ENCODE measurements at places on chromosomes 3 and 15. TPM values are rescaled to one million over a fixed set of nuclear protein-coding genes. Genes with fewer than 3 reads are reported as not detected.

The TPRG1 gene
- 0.73 TPM for polyA plus RNA-seq

The WDR93 gene
- 0.09 TPM for polyA plus RNA-seq

DNA sequence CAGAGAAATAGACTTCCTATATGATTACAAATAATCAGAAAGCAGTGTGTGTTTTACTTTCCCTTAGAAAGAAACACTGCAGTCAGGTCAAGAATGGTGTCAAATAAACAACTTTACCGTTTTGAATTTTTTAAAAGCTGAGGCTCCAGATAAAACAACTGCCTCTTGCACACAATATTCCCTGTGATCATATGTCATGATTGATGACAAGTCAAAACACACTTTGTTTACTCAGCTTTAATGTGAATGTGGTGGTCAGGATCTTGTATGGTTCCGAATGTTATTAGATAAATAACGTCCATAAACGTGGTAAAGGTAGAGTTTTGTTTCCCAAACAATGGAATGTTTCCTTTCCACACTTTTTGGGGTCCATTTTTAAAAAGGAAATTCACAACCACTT, 428.4 kb upstream of the MDFIC2 start:
- no peak overlapping the region for H3K4me3 ChIP-seq
- no peak overlapping the region for H3K27ac ChIP-seq
- no peak for DNase-seq
- H3K4me1 ChIP-seq = no peaks in the 10 kb centered on the region
- no peaks in the 10 kb centered on the region for H3K36me3 ChIP-seq

DNA sequence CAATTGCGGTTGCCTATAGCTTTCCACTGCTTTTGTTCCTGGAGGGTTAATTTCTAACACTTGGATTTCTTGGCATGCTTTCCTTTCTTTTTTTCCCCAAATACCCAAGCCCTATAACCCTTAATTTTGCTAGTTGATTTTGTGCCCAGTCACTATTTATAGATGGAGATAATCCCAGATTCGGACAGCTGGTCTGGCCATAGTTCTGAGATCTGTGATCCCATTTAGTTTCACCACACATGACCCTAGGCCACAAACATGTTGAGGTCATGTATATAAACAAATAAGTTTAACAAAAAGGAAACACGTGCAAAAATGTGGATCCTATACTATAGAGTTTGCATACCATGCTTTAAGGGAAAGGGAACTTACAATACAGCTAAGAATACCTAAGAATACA, 111.4 kb downstream of the ZMAT3 start:
- H3K27me3 ChIP-seq = no peaks in the 10 kb centered on the region
- no peaks in the 10 kb centered on the region for H3K4me1 ChIP-seq
- no peaks in the 10 kb centered on the region for H3K36me3 ChIP-seq

GRCh38 chr3:118811236-118811732, 223.4 kb downstream of the IGSF11 start:
- no peaks in the 10 kb centered on the region for H3K36me3 ChIP-seq
- H3K4me1 ChIP-seq = no peaks in the 10 kb centered on the region
- no peak for DNase-seq
- no peaks in the 10 kb centered on the region for H3K27me3 ChIP-seq
- H3K4me3 ChIP-seq = no peak overlapping the region

- H3K27ac ChIP-seq = no peak overlapping the region
- H3K4me1 ChIP-seq = no peaks in the 10 kb centered on the region
- no peak for DNase-seq
- H3K36me3 ChIP-seq = no peaks in the 10 kb centered on the region
Measured at GRCh38 chr3:119834754-119835370, 53.0 kb downstream of the NR1I2 start.

- no peak overlapping the region for H3K4me3 ChIP-seq
- no peaks in the 10 kb centered on the region for H3K27me3 ChIP-seq
- DNase-seq = no peak
- H3K4me1 ChIP-seq = no peaks in the 10 kb centered on the region
- no peak overlapping the region for H3K27ac ChIP-seq
Measured at GRCh38 chr3:77500721-77501120, 460.8 kb downstream of the ROBO2 start.

GRCh38 chr3:134445636-134446035, 40.1 kb downstream of the ANAPC13 start:
- no peaks in the 10 kb centered on the region for H3K36me3 ChIP-seq
- DNase-seq = peak; percentile 75
- no peak overlapping the region for H3K4me3 ChIP-seq

DNA sequence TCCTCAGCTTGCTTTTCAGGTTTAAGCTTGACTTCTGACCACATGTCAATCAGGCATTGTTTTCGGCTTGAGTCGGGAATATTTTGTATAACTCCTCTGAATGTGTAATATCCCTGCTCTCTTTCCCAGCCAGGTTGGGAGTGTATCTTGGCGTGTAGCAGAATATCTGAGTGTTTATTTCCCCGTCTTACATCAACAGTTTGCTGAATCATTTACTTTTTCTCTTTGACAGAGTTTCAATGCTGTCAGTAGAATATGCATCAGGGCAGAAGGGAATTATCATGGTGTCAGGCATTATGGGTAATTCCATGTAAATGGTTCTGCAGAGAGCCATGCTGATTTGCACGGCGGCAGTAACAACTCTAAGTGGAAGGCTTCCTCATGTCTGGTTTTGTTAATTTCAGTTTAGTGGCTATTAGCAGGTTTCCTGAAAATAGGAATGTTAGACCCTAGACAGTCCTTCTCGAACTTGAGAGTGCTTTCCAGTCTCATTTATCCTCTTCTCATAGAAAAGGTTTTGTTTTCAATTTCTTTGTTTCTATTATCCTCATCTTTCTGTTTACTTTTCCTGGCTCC, 566.3 kb downstream of the AGBL1 start:
- H3K27me3 ChIP-seq = no peaks in the 10 kb centered on the region
- no peak for DNase-seq
- no peak overlapping the region for H3K27ac ChIP-seq
- H3K4me3 ChIP-seq = no peak overlapping the region
- H3K36me3 ChIP-seq = no peaks in the 10 kb centered on the region

- H3K4me1 ChIP-seq = peaks cover 76% of the 10 kb centered on the region
- peak overlapping the region; percentile 81 for H3K27ac ChIP-seq
- DNase-seq = no peak
- no peaks in the 10 kb centered on the region for H3K36me3 ChIP-seq
- no peaks in the 10 kb centered on the region for H3K27me3 ChIP-seq
Measured at GRCh38 chr3:138389144-138389601, 40.8 kb downstream of the MRAS start.

DNA sequence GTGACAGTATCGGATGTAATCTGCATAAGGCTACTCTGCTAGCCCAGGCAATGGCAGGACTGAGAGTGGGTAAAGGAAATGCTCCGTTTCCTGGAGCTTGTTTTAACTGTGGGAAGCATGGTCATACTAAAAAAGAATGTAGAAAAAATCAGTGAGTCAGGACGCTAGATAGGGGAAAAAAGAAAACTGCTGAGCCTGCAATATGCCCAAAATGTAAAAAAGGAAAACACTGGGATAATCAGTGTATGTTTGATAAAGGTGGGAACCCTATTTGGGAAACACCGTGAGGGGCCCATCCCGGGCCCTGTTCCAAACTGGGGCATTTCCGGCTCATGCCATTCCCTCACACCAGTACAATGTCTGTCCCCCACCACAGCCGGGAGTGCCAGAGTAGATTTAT, 775.8 kb downstream of the ZPLD1 start:
- no peak for DNase-seq
- no peak overlapping the region for H3K4me3 ChIP-seq
- H3K27me3 ChIP-seq = no peaks in the 10 kb centered on the region
- H3K36me3 ChIP-seq = no peaks in the 10 kb centered on the region

DNA sequence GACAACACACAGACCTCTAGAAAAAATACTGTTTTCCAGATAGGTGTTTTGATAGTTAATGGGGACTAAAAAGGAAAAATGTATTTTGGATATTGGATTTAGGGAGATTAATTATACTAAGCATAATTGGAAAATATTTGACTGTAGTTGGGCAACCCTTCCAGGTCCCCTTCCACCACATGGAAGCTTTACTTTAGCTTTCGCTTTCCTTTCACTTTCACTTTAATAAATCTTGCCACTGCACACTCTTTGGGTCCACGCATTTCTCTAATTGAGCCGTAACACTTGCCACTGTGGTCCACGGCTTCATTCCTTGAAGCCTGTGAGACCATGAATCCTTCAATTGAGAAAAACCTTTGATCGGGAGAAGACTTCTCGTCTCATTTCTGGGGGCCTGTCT, 15.5 kb downstream of the GLDN start:
- no peak for DNase-seq
- H3K27ac ChIP-seq = no peak overlapping the region
- H3K36me3 ChIP-seq = no peaks in the 10 kb centered on the region
- no peak overlapping the region for H3K4me3 ChIP-seq

- no peak for DNase-seq
- no peak overlapping the region for H3K4me3 ChIP-seq
- H3K27me3 ChIP-seq = no peaks in the 10 kb centered on the region
- H3K36me3 ChIP-seq = no peaks in the 10 kb centered on the region
Measured at GRCh38 chr15:91348752-91349500, 248.9 kb downstream of the SV2B start.
